NCI-H82 (cell line): ENCODE measurements at places on chromosomes 3 and 15.

- DNase-seq = no peak
These were observed 4.6 kb downstream of the EPM2AIP1 start for GRCh38 chr3:36988356-36988755.

DNA sequence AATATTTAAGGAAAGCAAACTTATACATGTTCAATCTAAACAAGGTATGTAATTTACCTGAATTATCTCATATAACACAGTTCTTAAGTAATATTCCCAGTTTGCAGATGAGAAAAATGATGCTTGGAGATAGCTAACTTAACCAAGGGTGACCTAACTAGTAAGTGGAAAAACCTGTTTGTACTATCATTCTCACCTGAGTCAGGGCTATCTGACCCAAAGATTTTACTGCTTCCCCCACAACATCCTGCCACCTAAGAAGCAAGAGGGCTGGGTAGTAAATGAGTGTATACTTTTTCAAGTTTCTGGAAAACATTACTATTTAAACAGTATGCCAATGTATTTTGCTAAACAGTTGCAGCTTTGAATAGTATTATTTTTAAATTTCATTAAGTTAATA is 10.6 kb downstream of the TP63 start:
- no peak for DNase-seq

DNA sequence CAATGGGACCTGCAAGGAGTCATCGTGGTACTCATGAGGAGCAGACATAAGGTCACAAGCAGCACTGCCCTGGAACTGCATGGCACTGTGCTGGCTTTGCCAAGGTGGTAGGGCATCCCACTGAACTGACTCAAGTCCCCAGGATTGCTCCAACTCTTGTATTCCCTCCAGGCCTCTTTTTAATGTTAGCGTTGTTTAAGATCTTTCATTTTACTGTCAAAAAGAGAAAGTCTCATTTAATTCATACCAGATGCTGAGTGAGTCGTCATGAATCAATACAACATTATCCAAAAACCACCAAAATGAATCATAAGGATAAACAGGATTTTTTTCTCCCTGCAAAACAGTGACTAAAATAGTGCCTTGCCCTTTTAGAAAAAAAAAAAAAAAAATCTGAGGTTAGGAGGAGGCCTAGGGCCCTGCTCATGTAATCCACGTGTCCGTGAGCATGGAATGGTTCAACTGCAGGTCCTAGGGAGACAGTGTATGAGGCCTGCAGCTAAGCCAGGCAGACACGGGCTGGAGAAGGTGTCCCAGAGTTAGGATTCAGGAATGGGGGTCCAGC is 36.7 kb upstream of the BLM start:
- DNase-seq = no peak

DNA sequence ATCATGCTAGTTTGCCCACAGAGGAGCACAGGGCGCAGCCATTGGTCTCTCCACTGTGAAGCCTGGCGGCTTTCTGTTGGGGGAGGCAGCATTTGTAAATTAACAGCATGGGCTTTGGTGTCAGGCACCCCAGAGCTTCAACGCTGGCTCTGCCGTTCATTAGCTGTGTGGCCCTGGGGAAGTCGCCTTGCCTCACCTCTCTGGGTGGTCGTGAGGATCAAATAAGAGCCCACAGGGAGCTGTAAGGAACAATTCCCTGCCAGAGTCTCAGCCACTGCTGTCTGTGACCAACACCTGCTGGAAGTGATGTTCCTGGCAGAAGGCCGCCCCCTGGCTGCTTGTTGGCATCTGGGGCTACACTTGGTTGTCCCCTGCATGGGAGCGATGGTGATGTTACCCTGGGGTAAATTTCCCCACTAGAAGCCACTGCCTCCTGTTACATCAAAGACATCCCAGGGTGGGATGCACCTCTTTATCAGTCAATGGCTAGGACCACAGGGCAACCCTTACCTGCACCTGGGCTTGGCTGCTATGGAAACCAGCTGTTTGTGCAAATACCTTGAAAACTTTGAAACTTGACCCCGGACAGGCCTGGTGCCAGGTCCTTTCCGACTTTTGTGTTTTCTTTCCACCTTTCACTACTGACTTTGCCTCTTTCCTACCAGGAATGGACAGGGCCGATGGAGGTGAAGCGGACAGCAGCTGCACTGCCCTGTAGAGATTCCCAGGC is 36.9 kb downstream of the DNASE1L3 start:
- peak; percentile 56 for DNase-seq

GRCh38 chr3:66598168-66598567 is 97.3 kb upstream of the LRIG1 start:
- DNase-seq = no peak

GRCh38 chr3:63949005-63949404 is 36.8 kb upstream of the SCAANT1 start:
- no peak for DNase-seq

GRCh38 chr3:197525706-197526105 is 30.1 kb downstream of the BDH1 start:
- no peak for DNase-seq

DNA sequence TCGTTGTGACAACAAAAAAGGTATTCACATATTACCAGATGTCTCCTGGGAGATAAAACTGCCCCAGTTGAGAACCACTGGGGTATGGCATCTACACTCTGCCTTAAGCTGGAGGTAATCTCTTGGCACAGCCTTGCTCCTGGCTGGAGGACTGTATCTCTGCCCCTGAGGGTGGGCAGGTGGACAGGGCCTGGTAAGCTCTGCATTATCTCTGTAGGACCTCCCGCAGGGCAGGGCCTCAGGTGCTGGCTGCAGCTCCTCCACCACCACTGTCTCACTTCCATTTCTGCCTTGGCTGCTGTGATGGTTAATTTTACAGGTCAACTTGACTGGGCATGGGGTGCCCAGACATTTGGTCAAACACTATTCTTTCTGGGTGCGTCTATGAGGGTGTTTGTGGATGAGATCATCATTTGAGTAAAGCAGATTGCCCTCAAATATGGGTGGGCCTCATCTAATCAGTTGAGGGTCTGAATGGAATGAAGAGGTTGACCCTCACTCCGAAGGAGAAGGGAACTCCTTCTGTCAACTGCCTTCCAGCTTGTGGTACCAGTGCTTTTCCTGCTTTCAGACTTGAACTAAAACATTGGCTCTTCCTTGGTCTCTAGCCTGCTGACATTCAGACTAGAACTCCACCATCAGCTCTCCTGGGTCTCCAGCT is 9.8 kb upstream of the RHCG start:
- no peak for DNase-seq

GRCh38 chr15:27646531-27646930 is 452.6 kb downstream of the OCA2 start:
- DNase-seq = no peak
